ENCODE measurements at places on chromosomes 16 and 17.

DNA sequence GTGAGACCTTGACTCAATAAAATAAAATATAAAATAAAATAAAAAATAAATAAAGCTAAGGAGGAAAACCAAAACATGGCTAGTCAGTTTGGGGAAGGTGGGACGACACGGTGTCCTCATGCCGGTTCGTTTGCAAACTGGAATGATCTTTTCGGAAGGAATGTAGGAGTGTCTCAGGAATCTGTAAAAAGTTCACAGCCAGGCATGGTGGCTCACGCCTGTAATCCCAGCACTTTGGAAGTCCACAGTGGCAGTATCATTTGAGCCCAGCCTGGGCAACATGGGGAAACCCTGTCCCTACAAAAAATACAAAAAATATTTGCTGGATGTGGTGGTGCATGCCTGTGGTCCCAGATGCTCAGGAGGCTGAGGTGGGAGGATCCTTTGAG is 14.7 kb upstream of the RPTOR start:
- DNase-seq = no peak

DNA sequence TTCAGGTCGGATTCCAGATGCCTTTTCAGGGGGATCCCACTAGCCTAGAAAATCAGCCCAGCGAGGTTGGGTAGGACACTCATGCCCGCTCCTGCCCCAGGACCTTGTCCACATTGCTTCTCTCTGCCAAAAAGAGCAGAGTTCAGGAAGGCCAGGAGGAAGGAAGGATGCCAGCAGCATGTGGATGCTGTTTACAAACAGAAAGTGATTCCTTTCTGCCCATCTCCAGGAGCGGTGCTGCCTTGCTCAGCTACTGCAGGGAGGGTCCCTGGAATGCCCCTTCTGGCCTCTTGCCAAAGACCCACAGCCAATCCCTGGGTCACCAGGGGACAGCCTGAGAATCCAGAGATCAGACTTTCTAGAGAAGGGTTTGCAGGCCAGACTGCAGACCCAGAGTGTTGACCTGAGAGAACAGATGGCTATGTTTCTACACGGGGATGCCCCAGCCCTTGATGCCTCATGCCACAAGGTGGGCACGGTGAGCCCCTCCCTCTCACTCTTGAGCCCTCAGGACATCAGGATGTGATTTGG is 32.3 kb upstream of the EMP2 start:
- no peak for DNase-seq

GRCh38 chr17:50310455-50311111 is 35.3 kb upstream of the XYLT2 start:
- DNase-seq = no peak

GRCh38 chr17:21269394-21269793 is 15.1 kb upstream of the MAP2K3 start:
- no peak for DNase-seq

DNA sequence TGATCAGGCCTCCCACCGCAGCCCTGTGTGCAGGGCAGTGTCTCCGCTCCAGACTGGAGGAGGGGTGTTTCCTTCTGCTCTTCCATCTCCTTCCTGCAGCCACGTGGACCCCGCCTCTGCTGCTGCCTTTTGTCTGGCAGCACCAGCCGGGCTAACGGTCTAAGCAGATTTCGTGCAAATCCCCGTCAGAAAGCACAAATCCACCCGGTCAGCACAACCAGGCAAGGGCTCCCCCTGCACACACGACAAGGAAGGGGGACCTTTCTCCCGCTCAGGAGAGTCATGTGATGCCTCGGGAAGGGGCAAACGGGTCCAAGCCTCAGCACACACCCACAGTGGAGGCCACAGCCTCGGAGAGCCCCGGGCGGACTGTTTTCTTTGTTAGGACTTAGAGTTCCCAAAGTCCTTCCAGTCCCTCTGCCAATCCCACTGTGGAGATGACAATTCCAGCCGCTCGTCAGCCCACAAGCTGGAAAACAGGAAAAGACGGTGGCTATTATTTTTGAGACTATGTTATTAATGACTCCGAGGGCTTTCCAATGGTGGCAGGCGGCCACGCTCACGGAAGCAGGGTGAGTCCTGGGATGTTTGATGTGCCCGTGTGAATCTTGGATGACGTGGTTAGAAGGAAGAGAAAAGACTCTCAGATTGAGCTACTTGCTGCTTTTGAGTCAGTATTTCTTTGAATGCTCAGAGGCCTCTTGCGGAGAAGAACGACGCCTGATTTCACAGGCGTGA is 22.5 kb upstream of the MEAK7 start:
- no peak for DNase-seq

DNA sequence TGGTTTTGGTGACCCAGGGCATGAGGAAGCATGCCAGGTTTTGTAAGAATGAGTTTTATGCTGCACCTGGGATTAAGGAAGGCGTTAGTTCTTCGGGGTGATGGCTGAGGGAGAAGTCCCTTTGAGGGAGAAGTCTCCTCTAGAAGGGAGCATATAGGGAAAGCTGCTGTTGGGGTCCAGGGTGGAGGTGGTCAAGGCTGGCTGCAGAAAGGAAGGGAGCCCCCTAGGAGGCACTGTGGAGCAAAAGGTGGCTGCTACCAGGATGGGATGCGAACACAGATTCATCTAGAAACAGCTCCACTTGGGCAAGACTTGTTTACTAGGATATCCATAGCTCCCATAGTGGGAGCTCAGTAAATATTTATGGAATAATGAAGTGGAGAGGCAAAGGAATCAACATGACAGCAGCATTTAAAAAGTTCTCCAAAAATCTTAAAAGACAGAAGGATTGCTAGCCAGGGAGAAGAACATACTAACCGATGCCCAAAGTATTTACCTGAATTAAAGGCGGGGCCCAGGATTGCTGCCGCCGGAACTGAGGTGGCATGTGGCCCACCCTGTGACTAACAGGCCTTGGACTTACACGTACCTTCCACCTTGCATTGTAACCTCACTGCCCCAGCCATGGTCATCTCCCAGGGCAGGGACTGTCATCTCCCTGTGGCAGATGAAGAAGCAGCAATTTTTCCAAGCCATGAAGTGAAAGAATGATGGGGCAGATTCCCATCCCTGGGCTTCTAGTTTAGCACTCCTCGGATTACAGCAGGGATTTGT is 7.1 kb upstream of the LPCAT2 start:
- DNase-seq = peak; percentile 21

DNA sequence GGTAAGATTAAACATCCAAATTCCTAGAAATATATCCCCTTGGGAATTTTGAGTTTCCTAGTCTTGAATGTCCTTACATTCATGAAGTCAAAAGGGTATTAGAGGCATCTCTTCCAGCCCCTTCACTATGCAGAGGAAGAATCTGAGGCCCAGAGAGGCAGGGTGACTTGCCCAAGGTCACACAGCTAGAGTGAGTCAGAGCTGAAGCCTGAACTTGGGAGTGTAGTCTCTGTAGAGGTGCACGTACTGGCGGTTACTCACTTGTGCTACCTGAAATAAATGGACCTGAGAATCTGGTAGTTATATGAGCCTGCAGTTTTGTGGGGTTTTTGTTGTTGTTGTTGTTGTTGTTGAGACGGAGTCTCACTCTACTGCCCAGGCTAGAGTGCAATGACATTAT is 164.0 kb downstream of the XYLT1 start:
- DNase-seq = no peak

GRCh38 chr16:86763819-86764218 is 185.5 kb downstream of the FOXL1 start:
- no peak for DNase-seq

Data from Daoy (cell line).